ENCODE measurements at places on chromosomes 4 and X.

- peak; percentile 67 for DNase-seq
Observed at GRCh38 chr4:112083587-112084347, 61.5 kb upstream of the FAM241A start.

- DNase-seq, result no peak
Observed at GRCh38 chrX:1784773-1785172, 169.9 kb downstream of the ASMT start.

DNA sequence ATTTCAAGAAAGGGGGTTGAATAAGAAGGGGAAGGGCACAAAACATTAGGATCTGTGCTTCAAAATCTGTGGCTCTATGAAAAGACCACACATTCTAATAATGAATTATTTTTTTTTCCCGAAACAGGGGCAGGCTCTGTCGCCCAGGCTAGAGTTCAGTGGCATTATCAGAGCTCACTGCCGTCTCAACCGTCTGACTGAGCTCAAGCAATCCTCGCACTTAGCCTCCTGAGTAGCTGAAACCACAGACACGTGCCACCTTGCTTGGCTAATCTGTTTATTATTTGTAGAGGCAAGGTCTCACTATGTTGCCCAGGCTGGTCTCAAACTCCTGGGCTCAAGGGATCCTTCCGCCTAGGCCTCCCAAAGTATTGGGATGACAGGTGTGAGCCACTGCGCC lies 33.4 kb downstream of the ACSL1 start:
- peak; percentile 67 for DNase-seq

- no peak for DNase-seq
Observed at GRCh38 chrX:125093852-125094251, 225.8 kb upstream of the TEX13C start.

- DNase-seq, result no peak
Observed at GRCh38 chr4:109410226-109410625, 23.4 kb upstream of the SEC24B start.

- DNase-seq, result no peak
Observed at GRCh38 chr4:1669270-1669669, 14.8 kb downstream of the FAM53A start.

DNA sequence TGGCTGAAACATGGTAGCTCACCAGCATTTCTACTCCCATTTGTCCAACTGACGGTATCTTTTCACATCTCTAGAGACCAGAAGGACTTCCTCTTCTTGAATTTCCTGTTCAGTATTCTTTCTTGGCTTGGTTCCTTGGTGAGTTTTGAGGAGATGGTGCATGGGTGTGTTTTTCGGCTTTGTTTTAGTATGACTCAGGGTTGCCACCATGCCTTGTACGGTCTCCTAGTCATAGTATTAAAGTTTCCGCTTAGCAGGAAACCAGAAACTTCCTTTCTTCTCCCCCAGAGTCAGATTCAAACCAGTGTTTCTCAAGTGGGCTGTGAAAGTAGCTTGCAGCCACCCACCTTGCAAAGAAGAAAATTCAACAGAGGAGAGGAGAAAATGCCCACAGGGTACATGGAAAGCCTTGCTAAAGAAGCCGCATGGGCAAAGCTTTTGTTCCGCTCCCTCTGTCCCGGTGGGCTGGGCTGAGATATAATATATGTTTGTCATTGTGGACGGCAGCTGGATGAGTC lies 5.7 kb downstream of the CD99 start:
- peak; percentile 49 for DNase-seq

GRCh38 chr4:135485371-135485770 lies 1283.8 kb upstream of the PABPC4L start:
- DNase-seq, result no peak

DNA sequence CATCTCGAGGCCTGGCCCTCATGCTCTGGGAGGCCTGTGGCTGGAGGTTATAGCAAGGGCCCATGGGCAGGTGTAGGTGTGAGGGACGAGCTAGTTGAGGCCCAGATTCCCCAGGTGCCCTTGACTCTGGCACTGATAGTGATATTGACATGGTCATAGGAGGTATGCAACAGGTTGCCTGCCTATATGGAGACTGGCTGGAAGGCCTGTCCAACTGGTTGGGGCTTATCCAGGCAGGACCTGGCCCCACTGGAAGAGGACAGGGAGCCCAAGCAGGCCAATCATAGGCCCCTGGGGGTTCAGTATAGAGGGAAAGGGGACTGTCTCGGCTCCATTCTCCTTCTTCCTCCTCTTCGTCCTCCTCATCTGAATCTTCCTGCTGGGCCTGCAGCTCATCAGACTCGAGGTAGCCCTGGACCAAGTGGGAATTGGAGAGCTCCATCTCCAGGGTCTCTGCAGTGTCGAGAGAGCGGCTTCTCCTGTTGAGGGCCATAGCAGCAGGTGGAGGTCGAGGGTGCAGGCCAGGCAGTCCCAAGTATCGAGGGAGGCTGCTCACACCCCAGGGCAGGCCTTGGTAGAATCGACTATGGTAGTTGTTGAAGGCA lies 15.3 kb downstream of the AMER1 start:
- no peak for DNase-seq

- DNase-seq, result no peak
Observed at GRCh38 chrX:132749406-132749805, 209.0 kb downstream of the HS6ST2 start.

DNA sequence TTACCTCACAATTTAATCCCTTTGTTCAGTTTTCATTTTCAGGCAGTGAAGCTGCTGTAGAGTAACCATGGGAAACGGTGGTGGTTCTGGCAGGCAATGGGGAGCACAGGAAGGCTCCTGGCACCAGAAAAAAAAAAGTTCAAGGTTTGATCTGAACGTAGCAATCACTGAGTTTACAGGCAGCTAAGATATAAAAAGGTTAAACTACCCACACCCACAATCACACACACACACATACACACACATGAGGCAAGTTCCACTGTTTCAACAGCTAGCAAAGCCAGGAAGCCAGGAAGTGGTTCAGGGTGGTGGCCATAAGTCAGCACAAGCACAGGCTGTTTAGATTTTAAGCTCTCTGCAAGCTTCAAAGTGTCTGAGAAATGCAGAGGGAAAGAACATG lies at the start of gene SULT1B1:
Gene SULT1B1 (minus strand): TSS at position 166 of the 400 bp plus-strand sequence. CDS start 5,403 bp downstream, outside the sequence.
- DNase-seq, result peak; percentile 25

DNA sequence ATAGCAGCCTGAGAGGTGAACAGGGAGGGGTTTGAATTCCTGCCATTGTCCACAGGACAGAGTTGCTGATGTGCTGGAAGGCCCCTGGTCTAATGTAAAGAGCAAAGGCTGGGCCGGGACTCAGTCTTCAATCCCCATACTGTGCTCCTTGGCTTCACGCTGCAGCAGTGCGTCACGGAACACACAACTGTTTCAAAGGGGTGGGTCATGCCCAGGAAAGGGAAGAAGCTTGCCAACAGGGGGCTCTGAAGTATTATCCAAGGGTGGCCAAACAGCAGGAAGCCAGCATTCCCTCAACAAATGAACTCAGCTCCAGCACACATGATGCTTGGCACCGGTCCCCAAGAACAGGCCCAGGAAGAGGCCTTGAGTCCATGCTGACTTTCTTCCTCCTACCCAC lies 122.5 kb downstream of the NFKB1 start:
- peak; percentile 33 for DNase-seq

GRCh38 chrX:29477878-29478277 lies 737.5 kb upstream of the MAGEB2 start:
- DNase-seq, result no peak

- DNase-seq, result no peak
Observed at GRCh38 chrX:125544856-125545255, 225.2 kb downstream of the TEX13C start.

DNA sequence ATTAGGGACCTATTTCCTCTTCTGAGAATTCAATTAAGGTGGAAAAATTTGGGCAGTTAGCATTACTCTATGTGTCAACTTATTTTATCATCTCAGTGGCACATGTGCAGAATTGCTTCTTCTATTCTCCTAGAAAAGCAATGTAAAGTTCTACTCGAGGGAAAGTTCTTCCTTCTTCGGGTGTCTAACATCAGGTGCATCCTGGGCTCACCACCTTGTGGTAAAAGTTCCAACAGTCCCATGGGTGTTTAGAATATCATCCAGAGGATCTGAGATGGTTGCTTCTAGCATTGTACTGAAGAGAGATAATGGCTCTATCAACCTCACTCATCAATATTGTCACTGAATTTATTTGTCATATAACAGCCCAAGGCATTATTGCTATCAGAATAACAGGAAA lies 969.7 kb downstream of the PDHA2 start:
- no peak for DNase-seq

DNA sequence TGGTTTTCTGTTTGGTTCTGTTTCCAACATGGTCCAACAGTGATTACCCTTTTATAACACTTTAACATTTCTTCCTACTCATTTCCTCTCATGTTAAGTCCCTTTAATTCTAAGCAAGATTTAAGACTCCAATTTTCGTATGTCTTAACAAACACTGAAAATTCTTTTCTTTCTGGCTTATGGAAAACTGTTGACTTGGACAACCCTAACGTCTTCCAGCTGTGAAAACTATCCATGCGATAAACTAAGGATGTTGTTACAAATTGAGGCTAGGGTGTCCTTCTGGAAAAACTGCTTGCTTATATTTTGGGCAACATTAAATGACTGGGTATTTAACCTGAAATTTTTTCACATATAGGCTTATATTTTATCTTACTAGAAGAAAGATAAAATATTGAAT lies 33.9 kb upstream of the RTL3 start:
- no peak for DNase-seq

GRCh38 chrX:53456254-53456653 lies 22.1 kb upstream of the HSD17B10 start:
- DNase-seq, result peak; percentile 47

- DNase-seq, result peak; percentile 2
Observed at GRCh38 chr4:150464523-150464922, 117.4 kb upstream of the MAB21L2 start.

DNA sequence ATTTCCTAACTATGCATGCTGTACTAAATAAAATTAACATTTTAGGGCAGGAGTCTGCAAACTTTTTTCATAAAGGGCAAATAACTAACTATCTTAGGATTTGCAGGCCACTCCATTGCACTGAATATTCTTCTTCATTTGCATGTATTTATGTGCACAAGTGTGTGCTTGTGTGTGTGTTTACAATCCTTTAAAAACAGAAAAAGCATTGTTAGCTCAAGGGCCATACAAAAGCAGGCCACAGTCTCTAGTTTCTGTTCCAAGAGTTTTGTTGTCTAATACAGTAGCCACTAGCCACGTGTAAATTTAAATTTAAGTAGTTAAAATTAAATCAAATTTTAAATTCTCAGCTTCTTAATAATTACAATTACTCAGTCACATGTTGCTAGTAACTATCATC lies 621.8 kb downstream of the TMA16 start:
- DNase-seq, result no peak

DNA sequence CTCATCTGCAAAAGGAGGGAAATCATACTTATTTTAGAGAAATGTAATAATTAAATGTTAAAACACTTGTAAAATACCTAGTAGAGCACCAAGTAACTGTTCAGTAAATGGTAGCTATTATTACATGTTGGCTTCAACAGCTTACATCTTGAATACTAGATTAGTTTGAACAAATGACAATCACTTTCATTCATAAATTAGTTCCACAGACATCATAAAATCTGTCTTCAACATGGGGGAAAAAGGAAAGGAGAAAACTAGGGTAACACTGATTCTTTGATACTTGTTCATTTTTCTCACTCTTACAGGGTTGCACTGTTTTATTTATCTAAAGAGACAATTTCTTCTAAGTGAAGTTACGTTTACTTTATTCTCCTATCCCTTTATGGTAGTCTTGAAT lies 51.7 kb downstream of the CHM start:
- DNase-seq, result no peak

DNA sequence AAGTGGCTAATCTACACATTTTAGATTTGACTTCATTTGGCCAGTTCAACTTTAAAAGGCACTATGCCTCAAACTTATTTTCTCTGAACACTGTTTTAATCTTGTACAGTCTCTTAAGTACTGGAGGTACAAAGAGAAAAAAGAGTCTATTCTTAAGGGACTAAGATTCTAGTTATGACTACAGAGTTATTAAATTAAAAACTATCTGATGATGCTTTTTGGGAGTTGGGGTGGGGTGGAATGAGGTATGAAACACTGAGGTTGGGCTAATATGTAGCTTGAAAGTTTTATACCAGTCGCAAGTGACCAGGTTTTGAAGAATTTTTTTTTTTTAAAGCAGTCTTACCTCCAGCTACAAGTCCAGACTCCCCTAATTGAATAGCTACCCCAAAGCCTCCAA lies 17.7 kb upstream of the GPR34 start:
- no peak for DNase-seq

DNA sequence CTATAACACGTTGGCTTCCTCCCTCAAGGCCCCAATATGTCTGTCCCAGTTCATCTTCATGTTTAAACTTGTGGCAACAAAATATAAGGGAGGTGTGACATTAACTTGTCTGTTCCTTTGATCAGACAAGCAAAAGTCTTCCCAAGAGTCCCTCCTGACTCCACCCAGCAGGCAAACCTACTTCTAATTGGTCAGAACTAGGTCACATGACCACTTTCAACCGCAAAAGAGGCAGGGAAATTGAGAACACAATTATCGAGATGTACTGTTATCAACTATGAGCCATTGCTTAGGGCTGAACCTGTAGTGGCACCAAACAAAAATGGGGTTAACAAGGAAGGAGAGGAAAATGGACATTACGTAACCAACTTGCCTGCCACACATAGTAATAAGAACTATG lies 246.8 kb upstream of the TET2 start:
- DNase-seq, result no peak

DNA sequence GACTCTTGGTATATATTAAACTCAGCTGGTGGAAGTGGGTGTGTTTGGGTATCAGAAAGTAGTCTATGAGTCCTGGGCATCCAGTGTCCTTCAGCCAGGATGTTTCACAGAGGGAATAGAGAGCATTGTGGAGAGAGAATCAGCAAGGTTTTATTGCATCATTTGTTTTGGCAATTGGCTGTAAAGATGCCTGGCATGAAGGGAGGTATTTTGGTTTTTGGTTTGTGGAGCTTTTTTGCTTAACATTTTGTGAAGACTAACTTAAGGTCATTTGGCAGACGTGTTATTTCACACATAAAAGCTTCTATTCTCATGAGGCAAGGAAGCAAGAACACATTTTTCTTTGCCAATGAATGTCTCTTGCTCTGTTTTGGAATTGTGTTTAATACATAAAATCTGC lies 71.1 kb downstream of the DCLK2 start:
- no peak for DNase-seq

GRCh38 chr4:152581536-152582160 lies 45.8 kb upstream of the FBXW7 start:
- DNase-seq, result no peak

GRCh38 chr4:57734104-57734670 lies 624.0 kb upstream of the IGFBP7 start:
- DNase-seq, result no peak

- DNase-seq, result no peak
Observed at GRCh38 chr4:87029356-87029755, 94.5 kb downstream of the AFF1 start.

DNA sequence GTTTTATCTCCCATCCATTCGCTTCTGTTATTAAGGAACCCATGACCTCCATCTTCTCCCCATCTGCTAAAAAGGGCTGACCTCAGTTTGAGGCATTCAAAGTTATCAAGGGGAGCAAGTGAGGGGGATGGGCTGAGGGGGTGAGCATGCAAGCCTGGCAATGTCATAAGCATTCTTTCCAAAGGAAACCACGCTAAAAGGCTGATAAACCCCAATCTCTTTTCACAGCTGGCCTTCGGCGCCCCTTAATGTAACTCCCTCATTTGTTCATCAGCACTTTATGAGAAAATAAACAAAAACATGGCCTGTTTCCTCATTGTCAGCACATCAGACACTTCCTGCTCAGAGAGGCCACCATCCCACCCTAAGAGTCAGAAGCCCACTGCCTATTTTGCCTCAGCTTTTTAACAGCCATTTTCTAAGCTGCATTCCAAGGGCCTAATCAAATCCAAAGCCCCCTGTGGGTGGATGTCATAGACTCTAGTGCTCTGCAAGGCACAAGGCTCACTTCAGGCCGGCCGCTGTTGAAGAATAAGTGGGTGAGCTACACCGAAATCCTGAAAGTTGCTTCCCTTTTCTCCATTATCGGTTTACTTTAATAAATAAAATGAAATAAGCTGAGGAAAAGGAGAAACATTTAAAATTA lies 92.0 kb upstream of the SRD5A3 start:
- no peak for DNase-seq
